ENCODE measurements at places on chromosomes 3 and 15.
A peak's percentile ranks its signal among the peaks of the same experiment; 100 is the strongest.

GRCh38 chr15:85581495-85581894, 201.1 kb downstream of the AKAP13 start:
- no peak for DNase-seq

DNA sequence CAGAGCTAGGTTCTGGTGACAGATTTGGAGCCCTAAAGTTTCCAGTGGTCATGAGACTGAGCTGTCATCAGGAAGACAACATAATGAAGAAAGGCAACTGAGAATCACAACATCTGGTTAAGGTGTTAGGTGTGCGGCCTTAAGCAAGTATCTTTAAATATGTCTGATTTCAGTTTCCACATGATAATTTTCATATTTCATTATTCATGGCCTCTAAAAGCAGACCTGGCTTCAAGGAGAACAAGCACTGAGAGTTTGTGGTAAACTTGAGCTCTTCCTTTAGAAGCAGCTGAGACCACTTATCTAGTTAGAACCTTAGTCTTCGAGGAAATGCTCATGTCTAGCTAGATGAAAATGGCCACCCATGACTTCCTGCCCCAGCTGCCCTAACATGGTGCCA, 25.7 kb upstream of the MYLK start:
- DNase-seq: no peak

DNA sequence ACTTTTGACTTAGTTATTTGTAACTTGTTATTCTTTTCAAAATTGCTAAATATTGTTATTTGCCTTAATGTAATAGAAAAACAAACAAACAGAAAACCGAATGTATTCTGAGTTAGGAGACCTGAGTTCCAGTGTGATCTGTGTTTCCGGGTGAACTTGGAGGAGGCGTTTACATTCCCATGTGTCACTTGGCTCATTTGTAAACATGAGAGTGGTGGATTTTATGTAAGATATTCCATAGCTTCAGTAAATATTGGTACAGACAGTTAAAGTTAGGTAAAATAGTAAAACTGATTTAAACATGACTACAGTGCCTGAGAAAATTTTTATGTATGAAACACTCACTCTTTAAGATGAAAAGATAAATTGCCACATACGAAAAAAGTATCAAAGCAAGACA, 287.3 kb upstream of the POU1F1 start:
- no peak for DNase-seq

DNA sequence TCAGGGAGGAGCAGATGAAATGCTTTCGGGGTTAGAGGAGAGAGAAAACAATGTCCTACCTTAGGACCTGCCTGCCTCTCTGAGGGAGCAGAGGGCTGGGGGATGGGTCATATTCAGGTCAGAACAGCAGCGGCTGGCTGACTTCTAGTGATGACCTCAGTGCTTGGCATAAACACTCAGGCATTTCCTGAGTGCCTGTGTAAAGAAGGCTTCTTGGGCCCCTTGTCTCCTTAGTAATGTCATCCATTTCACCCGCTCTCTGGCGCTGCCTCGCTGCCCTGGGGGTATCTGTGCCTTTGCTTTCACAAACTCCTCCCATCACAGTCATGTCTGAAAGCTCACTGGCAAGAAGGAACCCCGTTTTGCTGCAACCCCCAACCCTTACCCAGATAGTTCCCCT, 82.9 kb upstream of the GSK3B start:
- no peak for DNase-seq

GRCh38 chr15:34892963-34893591, 76.5 kb downstream of the AQR start:
- no peak for DNase-seq

DNA sequence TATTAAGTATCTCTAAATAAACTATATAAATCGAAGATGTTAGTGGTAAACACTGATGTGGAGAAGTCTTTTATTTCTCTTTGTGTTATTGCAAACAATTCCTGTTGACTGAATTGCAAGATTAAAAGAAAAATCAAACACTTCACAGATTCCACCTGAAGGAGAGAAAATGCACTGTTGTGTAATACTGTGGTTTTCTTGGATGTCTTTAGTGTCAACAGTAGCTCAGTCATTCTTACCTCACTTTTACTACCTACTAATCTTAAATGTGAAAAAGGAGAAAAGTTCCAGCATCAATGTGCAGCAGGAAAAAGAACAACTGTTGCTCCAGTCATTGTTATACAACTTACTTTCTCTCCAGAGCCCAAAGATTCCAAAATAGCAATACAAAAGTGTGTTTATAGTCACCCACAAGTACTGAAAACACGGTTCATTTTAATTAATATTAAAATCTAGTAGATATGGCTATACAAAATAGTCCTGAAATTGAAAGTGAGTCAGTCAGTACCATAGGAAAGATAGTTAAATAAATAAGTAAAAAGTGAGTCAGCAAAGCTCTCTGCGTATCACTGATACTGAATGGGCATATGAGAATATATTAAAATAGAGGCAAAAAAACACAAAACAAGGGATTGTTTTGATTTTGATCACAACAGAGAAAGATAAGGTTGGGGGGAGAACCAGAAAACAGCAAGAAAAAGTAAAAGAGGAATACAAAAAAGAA, 90.5 kb upstream of the CSPG5 start:
- DNase-seq: no peak

GRCh38 chr3:16658004-16658924, 53.0 kb upstream of the DAZL start:
- no peak for DNase-seq

- no peak for DNase-seq
Measured at GRCh38 chr15:72377331-72377730, 1.5 kb upstream of the HEXA start.

DNA sequence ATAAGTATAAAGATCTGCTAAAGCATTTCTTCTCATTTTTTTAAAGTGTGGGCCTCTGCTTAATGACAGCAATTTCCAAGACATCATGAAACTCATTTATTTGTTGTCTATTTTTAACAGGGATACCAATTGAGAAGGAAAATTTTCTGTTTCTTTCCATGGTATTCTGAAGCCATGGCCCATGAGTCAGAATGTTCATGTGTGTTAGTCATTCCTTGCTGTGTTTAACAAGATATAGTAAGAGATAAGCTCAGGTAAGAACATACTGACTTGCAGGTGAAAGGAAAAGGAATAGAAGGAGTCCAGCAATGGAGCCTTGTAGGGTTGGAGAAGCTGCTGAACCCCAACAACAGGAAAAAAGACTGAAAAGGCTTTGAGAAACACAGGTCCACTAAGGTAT, 17.0 kb upstream of the ARID3B start:
- no peak for DNase-seq

GRCh38 chr3:37039161-37039846, 46.0 kb downstream of the MLH1 start:
- DNase-seq: no peak

DNA sequence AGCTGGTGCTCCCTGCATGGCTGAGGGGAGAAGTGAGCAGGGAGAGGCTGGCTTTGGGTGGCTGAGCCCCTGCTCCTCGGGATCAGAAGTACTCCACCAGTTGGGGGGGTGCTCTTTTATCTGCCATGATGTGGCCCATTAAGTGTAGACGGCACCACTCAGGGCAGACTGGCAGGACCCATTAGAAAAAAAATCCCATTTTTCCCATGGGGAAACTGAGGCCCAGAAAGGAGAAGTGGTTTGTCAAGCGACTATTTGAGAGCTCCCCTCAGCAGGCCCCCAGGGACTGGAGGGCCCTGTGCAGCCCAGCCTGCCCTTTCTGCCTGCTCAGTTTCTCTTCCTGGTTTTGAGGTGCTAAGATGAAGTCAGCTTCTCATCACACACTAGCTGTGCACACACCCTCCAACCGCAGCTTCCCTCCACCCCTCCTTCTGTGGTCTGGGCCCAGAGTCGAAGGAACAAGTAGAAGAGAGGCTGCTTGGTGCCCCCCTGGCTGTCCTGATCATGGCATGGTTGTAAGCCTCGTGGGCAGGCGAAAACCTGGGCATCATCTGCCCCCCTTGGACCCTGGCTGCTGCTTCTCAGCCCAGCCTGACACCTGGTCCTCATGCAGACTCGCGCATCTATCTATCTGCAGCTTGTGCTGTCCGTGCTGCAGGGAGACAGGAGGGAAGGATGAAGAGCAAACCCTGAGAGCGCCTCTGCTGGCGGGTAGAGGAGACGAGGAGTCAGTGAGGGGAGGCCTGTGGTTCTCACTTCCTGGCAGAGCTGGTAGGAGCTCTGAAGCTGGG, 5.6 kb downstream of the CSK start:
- peak; percentile 63 for DNase-seq

DNA sequence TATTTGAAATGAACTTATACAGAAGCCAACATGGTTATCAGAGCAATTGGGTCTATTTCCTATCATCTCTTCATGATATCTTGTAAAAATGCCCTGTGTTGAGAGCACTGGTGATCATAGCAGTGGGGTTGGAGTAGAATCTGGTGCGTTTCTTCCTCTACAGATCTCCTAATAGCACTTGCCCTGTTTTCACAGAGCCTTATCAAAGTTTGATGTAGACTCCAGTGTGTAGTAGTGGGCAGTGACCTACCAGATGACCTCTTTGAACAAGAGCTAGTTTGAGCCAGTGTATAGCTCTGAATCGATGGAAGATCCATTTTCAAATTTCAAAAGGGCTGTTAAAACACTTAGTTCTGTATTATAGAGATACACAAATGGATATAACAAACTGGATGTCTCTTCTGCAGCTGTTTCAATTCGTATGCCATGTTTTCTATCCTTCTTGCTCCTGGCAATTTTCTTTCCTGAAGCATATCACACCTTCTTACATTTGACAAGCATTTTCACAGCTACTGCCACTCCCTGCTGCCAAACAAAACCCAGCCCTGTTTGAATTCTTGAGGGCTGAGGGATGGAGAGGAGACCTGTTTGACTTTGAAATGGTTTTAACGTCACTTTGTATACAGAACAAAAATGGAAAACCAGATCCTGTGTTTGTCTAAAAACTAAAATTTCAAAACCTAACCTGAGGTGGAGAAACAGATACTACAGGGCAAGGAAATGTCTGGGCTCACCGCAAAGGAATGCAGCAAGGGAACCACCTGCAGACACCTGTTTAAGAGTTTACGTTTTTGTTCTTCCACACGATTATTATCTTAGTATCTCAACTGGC, 354.5 kb upstream of the TPRG1 start:
- no peak for DNase-seq

DNA sequence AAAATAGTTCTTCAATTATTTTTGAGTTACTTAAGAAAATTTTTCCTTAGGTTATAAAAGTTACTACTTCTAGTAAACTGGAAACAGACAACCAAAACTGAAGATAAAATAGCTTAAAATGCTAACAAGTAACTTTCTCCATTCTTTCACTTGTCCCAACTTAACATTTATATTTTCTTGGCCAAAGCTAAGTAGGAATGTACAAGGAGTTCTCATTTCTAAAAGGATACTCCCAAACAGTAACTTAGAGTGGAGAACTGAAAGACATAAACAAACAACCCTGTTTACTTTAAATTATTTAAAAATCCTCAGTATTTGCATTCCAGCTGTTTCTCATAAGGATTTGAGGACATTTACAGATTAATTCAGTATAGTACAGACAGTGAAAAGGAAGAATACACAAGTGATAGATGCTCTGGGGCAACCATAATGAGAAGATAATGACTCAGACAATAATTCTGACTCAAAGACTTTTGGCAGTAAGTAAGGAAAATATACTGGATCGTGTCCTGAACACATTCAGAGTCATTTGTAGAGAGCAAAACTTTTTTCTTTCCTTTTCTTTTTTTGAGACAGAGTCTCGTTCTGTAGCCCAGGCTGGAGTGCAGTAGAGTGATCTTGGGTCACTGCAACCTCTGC, 29.2 kb upstream of the ANXA2 start:
- no peak for DNase-seq

DNA sequence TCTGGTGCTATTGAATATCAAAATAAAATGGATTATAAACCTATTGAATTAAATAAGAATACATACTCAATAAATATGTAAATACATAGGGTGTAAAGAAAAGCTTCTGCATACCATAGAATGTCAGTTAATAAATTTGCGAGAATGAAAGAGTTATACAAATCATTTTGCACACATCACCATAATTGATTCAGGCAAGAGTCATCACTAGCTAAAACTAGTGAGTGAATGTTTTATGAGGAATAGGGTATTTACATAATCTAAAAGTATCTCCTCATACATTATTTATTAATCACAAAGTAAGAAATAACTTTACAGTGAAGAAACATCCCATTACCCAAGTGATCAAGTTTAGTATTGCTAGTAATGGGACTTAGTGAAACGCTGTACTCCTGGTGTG, 13.6 kb downstream of the EXOG start:
- DNase-seq: no peak

GRCh38 chr3:104206925-104207324, 1159.8 kb upstream of the ALCAM start:
- DNase-seq: no peak

DNA sequence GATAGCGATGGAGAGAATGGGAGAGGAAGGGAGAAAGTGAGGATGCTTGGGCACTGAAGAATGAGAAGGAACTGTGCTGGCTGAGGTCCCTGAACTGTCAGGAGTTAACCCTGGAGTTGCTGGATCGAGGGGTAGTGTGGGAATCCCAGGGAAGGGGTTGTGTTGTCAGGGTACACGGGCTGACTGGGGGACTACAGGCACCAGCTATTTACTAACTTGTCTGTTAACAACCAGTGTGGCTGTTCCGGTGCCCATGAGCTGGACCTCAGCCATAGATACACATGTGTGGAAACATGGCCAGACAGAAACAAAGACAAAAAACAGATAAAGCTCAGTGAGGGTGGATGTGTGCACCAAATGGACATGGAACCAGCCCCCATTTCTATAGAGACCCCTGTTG, 55.1 kb downstream of the GASK1A start:
- no peak for DNase-seq

DNA sequence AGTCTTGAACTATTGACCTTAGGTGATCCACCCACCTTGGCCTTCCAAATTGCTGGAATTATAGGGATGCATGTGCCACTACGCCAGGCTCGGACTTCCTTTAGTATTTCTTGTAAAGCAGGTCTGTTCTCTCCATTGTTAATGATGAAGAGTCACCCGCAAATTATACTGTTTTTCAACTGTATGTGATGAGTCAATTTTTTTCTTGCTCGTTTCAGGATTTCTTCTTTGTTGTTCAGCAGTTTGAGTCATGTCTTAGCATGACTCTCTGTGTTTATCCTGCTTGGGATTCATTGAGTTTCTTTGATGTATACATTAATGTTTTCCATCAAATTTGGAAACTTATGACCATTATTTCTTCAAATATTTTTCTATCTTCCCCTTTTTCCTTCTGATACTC, 28.9 kb downstream of the GRAMD1C start:
- DNase-seq: no peak

DNA sequence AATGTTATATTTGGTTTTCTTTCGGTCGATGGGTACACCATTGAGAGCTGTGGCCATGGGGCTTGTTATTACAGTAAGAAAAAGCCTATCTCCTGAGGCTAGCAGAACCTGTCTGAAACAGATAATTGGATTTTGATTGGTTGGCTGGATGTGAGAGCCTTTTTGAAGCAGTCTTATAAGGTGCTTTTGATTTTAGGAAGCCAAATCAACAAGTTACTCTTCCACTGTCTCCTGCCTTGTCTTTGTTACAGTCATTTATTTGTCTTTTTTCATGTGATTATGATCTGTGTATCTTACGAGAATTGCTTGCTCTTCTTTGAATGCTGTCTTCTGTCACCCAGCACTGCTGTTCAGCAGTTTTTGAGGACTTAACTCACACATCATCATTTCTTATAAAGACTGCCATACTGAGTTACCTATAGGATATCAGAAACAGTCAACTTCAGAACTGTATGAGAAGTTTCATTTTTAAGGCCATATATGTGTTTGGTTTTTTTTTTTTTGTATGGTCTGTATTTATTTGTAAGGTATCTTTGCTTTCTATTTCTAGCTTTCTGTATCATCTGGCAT, 51.1 kb downstream of the MEF2A start:
- DNase-seq: no peak

GRCh38 chr15:42152921-42153698, 3.3 kb downstream of the PLA2G4F start:
- DNase-seq: no peak

GRCh38 chr3:86949850-86950249, 41.1 kb downstream of the VGLL3 start:
- DNase-seq: no peak

All from GM18507 (cell line).